PC-9 (cell line): ENCODE measurements at places on chromosomes 7 and 10. TPM values are rescaled to one million over a fixed set of nuclear protein-coding genes. Genes with fewer than 3 reads are reported as not detected.
A peak's percentile ranks its signal among the peaks of the same experiment; 100 is the strongest.

DNA sequence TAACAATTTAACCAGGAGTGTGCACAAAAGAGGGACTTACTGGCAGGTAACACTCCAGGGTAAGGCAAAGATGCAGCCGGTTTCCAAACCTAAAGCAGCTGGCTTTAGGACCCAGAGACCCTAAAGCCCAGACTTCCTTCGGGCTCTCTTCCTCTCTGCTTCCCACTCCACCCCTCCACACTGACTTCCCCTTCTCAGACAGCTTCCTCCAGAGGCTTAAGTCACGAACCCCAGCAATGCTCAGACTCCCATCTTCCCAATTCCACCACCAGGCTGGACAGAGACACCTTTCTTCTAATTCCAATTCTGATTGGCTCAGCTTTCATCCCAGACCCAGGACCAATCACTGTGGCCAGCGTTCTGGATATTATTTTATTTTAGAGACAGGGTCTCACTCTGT lies 24.8 kb downstream of the STYXL1 start:
- no peak for DNase-seq

DNA sequence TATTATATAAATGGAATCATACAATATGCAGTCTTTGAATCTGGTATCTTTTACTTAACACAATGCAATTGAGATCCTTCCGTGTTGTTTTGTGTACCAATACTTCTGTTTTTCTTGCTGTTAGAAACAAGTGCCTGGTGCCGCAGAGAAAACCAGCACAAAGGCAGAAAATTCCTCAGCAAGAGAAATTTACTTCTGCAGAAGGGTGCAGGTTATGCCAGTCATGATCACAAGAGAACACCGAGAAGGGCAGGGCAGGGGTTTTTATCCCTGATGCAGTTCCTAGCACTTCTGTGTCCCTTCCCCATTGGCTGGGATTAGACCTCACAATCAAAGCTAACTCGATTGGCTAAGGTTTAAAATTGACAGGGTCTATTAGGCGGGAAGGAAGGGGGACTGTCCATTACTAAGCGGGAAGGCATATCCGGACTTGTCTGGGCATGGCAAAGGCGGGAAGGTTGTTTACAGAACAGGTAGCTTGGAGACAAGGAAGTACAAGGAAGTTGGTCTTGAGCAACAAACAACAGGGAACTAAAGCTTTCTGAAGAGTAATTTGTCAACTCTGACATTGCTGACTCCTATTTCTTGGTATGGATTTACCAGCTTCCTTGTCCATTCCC lies 2.4 kb upstream of the ZNF33B start:
- DNase-seq: peak; percentile 94

DNA sequence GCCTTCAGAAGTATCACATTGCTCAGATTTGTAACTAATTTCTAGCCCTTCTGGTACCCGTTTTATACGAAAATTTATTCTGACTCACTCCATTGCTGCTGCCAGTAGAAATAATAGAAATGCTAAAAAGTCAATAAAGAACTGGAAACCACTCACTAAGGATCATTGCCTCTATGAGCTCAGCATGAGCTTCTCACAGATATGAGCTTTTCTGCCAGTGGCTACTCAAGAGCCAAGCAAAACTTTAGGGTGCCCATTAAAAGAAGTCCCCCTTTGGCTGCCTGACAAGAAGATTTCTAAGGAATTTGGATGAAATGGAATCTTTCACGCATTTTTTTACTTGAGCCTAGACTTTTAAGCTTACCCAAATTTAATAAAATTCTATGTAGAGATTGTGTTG lies 52.5 kb downstream of the GPR37 start:
- DNase-seq: no peak

DNA sequence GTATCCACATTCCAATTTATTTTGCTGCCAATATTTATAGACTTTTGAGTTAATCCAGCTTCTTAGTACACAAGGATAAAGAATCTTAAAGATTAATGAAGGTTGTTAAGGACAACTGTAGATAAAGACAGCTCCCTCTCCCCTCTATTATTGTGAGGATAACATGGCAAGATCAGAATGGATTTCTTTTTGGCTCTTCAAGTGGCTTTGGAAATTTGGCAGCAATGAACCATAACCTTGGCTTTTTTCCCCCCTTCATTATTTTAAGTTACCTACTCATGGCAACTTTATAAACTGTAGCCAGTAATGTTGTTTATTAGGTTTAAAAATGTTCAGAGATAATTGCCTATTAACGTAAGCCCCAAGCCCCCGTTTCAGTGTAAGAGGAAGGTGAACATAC lies 131.1 kb upstream of the SLC26A5 start:
- no peak for DNase-seq

Gene NPTX2
- total RNA-seq: not detected in 2 replicates

- no peak for DNase-seq
Observed at GRCh38 chr10:131148270-131148669, 163.3 kb downstream of the TCERG1L start.

Gene GSDME
- 11.5 and 15.1 TPM in 2 replicates for total RNA-seq

DNA sequence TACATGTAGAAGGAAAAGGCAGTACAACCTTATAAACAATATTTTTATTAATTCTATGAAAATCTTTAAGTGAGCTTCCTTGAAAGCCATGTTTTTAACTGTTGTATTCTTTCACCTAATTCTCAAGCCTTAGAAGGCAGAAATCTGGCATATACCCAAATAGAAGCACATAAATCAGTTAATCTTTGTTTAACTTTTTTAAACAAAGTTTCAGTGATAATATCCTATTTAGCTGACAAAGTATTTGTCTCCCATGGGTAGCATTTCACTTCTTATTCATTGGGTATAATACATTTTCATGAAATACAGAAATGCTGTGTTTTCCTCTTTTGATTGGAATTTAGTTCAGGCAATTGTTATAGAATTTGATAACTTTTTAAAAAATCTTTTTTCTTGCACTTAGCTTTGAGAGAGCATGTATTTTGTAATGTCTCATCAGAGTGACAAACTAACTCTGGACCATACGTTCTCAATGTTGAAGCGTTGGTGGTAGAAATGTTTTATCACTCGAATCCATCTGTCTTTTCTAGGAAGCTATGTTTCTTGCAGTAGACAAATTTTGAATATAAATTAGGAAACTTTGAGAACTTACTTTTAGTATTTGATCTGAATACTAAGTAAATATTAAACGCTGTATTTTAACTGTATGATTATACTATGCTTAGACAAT lies 78.1 kb downstream of the CREM start:
- no peak for DNase-seq

GRCh38 chr10:95411635-95412034 lies 120.8 kb upstream of the PDLIM1 start:
- no peak for DNase-seq

Gene FLNC
- total RNA-seq: 75.5 and 96.6 TPM in 2 replicates

DNA sequence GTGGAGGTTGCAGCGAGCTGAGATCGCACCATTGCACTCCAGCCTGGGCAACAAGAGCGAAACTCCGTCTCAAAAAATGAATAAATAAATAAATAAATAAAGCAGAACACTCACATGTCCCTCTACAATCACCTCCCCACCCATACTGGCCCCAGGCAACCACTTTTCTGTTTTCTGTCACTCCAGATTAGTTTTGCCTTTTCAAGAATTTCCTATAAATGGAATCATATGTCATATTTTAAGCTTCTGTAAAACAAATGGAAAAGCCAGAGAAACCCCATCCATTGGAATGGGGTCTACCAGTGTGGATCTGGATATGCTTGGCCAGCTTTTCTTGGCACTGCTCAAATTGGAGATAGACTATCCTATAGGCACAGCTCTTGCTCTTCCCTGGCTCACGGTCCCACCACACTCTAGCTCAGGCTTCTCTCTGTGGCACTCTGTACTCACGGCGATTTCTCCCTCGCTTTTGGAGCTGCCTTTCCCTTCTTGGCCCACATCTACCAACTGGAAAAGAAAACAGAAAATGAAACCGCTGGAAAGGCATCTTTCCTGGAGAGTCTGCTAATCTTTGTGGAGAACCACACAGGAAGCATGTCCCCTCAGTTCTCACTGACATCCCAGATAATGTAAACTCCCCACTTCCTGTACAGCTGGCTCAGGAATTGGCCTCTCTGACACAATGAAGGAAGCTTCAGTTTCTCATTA lies 210.1 kb downstream of the JCAD start:
- DNase-seq: no peak

Gene ZNHIT1
- 105 and 110 TPM in 2 replicates for total RNA-seq

Gene ZNF736
- total RNA-seq: 20.1 and 20.8 TPM in 2 replicates

DNA sequence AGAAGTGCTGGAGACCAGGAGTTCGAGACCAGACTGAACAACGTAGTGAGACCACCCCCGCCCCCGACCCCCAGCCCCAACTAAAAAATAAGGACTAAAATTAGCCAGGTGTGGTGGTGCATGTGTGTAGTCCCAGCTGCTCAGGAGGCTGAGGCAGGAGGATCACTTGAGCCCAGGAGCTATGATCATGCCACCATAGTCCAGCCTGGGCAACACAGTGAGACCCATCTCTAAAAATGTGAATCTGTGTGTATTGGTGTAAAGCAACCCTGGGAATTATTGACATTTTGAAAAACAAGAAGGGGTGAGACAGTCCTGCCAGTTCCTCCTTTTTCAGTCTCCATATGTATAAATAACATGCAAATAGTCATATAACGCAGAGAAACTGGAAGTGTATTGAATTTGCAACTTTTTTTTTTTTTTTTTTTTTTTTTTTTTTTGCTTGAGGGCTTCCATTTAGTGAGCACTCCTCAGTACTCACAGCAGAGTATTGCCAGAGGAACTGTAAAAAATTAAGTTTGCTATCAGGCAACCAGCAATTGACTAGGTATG lies 3.4 kb upstream of the ITGB1 start:
- no peak for DNase-seq
